CD8-positive, alpha-beta T cell (primary cell): ENCODE measurements at places on chromosomes 5 and 9.
A peak's percentile ranks its signal among the peaks of the same experiment; 100 is the strongest.

DNA sequence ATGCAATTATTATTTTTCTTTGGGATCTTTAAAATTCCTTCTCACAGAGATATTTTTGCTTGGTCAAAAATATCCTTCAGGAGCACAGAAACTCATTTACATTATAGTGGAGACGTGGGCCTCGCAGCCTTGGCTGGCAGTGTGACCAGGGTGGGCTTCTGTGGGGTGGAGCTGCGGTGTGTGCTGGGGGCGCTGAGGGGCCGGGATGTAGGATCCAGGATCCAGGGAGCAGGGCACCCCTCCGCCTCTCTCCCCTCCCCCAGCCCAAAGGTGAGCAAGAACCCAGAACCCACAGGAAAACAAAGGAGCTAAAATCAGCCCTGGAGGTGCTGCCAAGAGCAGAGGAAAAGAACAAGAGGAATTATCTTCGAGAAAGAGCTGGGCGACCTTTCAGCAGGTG is 79.1 kb upstream of the OLFM1 start:
- DNase-seq, result no peak

DNA sequence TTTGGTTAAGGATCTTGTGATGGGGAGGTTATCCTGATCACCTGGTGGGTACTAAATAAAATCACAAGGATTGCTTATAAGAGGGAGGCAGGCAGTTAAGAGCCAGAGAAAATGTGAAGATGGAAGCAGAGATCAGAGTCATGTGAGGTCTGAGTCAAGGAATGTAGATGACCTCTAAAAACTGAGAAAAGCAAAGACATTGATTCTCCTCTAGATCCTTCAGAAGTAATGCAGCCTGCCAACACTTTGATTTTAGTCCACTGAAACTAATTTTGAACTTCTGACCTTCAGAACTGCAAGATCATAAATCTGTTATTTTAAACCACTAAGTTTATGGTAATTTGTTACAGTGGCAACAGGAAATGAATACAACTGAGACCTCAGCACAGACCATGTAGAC is 499.0 kb downstream of the GADD45G start:
- DNase-seq, result no peak

DNA sequence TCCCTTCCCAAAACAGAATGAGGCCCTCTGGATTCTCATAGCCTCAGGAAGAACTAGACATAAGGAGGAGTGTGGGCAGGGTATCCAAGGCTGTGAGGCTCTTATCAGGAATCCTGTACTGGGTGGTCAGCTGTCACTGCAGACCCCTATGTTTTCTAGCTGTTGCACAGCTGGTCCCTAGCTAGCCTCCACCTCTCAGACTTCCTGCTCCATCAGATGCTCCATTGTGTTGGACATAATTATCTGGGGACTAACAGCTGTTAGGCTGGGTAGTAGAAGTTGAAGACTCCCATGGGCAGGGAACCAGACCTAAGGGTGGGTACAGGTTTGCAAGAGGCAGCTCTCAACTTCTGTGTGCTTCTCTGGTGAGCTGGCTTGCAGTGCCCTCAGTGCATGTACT is 18.4 kb downstream of the FAM219A start:
- no peak for DNase-seq

DNA sequence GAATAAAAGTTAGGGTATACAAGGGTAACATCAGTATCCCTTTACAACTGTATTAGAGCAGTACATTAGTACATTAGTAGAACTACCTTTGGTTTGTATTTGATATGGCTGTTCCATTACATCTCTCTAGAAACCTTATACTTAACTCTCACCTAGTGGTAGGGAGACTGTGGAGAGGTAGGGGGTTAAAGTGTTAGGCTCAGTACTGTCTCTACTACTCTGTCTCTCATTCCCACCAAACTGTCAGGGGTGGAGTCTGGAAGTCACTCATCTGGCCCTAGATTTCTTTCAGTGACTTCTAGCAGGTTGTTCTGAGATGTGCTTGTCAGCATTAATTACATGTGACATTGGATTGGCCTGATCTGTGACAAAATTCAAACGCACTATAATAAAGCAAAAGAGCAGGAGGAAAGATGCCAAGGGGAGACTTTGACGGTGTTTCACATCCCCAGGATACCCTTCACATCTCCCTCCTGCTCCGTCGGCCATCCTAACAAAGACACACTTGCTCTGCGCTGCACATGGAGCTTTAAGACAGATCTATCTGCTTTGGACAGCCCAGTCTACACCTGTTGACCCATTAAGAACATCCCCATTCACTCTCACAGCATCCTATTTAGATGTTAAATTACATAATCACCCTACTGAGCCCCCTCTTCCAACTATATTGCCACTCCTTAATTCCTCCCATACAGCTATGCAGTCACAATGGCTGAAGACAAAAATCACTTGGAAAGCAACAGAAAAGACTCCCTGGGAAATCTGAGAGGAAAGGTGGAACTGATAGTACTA is 1043.0 kb upstream of the DMAC1 start:
- DNase-seq, result no peak

DNA sequence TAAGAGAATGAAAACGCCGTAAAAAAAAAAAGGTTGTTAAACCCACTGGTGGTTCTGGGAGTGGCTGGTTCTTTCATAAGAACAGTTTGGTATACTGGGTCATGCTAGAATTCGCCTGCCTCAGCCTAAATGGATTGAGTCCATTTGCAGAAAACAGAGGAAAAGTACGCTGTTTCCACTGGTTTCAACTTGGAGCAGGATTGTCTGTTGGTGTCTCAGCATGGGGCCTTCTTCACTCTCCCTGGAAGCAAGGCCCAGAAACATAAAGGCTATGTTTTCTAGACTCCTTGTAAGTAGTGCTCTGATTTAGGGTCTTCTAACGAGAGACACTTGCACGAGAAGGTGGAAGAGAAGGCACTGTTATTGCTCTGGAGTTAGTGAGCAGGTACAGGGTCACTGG is 116.9 kb upstream of the MTAP start:
- DNase-seq, result no peak

- no peak for DNase-seq
These were observed 325.9 kb upstream of the DAB2 start for GRCh38 chr5:39750661-39751060.

GRCh38 chr9:38160613-38161215 is 91.7 kb upstream of the SHB start:
- DNase-seq, result peak; percentile 69

DNA sequence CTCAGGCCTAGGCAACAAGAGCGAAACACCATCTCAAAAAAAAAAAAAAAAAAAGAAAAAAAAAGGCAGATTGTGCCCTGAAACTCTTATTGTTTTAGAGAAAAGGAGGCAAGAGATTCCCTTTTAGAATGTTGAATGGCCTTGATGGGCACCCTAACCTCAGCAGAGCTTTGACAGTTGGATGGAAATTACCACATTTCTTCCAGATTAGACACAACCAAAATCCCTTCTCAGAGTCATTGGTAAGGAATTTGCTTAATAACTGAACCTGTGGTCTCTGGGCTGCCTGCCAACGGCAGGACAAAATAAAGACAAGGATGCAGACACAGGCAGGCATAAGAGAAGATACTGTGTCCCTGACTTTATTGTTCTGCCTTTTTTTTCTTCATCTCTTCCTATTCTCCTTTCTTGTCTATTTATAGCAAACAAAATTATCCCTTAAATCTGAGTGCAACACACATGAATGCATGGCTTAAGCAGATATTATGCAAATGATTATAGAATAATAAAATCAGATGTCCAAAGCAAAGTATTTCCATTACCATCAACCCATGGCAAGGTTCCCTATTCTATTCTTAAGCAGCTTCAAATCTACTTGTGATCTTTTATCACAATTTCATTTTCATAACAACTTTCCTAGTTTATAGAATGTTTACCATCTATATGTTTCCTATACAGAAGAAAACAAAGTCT is 37.3 kb upstream of the TRIO start:
- no peak for DNase-seq

- no peak for DNase-seq
These were observed at the start of gene GPX8 for GRCh38 chr5:55159763-55160492. Gene GPX8 (plus strand): TSS chr5:55160171. CDS start chr5:55160193, 22 bp downstream.

DNA sequence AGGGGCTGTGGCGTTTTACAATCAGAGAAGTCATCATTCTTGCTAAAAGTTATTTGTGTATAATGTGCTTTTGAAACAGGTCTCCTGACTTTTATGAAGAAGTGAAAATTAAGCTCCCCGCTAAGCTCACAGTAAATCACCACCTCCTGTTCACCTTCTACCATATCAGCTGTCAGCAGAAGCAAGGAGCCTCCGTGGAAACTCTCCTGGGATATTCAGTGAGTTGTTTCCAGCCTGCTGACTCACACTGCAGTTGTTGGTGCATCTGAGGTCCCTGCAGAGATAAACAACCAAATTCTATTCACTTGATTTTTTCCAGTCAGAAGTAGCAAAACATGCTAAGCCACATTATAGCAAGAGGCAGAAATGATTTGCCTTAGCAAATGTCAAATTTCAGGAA is 156.7 kb downstream of the DOCK8 start:
- DNase-seq, result no peak

- DNase-seq, result peak; percentile 34
These were observed 70.0 kb downstream of the KLHL3 start for GRCh38 chr5:137665678-137666460.

DNA sequence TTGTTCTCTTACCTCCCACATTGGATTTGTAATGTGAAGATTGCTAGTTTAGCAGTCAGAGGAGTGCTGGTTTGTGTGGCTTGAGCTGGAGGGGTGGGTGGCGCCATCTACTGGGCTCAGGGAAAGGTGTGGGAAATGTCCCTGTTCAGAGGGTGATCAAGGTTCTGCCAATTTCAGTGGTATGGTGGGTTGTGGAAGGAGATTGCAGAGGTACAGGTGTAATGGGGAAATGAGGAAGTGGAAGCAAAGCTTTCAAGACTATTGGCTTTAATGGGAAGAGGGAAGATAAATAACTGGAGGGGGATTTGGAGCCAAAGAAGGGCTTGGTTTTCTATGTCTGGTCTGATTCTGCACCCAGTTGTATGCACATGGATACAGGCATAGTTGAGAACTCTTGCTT is 76.4 kb downstream of the OSMR start:
- DNase-seq, result peak; percentile 13

- DNase-seq, result no peak
These were observed 297.1 kb downstream of the KCTD16 start for GRCh38 chr5:144467792-144468191.

DNA sequence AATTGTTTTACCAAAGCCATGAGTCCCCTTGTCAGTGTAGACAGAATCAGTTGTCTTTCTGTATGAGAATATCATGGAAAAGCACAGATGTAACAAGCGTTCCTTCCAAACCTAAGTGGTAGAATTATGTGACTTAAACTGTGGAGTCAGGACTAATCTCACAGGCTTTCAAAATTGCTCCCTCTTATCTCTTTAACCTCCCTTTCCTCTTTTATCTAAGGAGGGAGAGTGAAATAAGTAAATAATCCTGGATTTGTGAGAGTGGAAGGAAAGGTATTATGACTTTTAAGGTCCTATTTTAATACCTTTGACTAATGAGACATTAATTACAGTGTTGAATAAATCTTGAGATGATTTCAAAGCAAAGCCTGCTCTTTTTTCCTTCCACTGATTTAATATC is 52.4 kb upstream of the LIFR start:
- no peak for DNase-seq

GRCh38 chr5:131221888-131222287 is 42.0 kb upstream of the CDC42SE2 start:
- DNase-seq, result no peak

DNA sequence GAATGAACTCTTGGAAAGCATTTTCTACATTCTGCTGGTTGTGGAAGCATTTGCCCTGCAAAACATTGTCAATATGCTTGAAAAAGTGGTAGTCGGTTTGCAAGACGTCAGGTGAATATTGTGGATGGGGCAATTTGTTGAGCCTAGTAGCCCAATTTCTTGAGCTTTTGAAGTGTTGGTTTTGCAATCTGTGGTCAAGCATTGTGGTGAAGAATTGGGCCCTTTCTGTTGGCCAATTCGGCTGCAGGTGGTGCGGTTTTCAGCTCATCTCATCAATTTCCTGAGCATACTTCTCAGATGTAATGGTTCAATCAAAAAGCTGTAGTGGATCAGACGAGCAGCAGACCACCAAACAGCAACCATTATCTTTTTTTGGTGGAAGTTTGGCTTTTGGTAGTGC is 426.8 kb upstream of the CDH9 start:
- DNase-seq, result no peak

GRCh38 chr5:168679515-168679920 is 100.3 kb upstream of the PANK3 start:
- peak; percentile 37 for DNase-seq

DNA sequence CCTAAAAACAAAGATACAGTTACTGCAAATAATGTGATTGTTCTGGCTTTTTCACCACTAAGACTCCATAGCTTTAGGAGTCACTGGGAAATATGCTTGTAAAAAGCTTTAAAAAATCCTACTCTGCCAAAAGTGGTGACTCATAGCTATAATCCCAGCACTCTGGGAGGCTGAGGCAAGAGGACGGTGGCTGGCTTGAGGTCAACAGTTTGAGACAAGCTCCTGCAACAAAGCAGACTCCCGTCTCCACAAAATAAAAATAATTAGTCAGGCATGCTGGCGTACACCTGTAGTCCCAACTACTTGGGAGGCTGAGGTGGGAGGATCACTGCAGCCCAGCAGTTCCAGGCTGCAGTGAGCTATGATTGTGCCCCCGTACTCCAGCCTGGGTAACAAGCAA is 406.4 kb downstream of the HTR1A start:
- DNase-seq, result no peak

GRCh38 chr5:177468685-177469628 is 4.5 kb downstream of the DBN1 start:
- DNase-seq, result peak; percentile 49

GRCh38 chr9:130542457-130543228 is 36.7 kb upstream of the FUBP3 start:
- no peak for DNase-seq

- DNase-seq, result no peak
These were observed 152.8 kb downstream of the PRELID2 start for GRCh38 chr5:145682197-145682899.

DNA sequence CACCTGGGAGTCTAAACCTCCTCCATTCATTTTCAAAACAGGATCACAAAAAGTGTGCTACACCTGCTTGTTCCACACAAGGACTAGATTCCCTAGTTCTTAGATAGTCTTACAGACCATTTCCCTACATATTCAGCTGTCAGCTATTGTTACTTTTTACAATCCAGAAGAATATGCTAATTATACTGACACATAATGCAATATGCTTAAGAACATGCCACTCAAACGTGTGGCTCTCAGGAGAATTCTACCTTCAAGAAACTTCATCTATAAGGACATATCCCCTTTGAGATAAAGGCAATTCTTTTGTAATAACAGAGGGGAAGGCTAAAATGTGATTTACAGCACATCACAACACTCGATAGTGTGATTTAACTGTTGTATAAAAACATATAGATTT is 456.1 kb upstream of the ARRDC3 start:
- DNase-seq, result no peak
